ENCODE measurements at places on chromosomes 12 and 14.

- DNase-seq, result no peak
Measured at GRCh38 chr14:68627868-68628604, 164.8 kb downstream of the ZFP36L1 start.

DNA sequence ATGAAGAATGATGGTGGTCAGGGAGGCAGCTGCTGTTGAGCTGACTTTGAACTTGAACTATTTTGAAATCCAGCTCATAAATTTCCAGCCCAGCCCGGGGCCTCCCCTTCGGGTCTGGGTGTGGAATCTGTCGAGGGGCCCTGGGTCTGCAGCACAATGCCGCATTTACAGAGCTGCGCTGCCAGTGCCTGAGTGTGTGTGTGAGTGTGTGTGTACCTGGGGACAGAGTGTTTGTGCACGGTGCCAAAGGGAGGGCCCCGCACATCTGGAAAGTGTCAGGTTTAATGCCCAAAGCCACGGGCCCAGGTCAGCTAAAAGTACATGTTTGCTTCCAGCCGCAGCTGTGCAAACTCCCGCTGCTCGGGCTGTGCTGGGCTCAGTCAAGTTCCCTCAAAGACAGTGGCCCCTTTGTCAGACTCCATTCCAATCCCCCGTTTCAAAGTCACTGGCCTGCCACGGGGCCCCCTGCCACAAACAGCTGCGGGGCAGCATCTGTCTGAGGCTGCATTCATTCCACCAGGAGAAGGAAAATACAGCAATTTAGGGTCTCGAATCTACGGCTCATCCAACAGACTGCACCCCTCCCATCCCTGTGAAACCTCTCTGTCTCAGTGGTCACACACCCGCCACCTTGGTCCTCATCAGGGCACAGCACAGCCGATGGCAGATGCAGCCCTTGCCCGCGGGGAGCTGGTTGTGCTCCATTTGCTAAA, 16.3 kb upstream of the RFLNA start:
- DNase-seq, result no peak

DNA sequence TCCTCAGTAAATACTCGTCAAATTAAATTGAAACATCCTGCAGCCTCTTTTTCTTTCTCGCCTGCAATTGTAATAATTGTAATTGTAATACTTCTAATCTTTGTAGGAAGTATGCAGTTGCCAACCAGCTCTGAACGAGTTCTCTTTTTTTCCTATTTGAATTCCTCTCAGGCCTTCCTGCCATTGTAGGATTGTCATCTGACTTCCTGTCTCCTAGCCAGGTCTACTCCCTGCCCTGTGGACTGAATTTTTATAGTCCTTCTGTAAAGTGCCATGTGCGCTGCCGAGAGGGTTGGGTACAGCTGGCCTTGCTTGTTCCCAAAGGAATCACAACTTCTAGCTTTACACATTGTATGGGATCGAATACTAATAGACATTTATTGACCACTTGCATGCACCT, 183.3 kb downstream of the SSPN start:
- DNase-seq, result no peak

GRCh38 chr12:4051596-4051995, 178.4 kb upstream of the PARP11 start:
- DNase-seq, result no peak

- no peak for DNase-seq
Measured at GRCh38 chr12:13695781-13696180, 285.6 kb downstream of the GRIN2B start.

DNA sequence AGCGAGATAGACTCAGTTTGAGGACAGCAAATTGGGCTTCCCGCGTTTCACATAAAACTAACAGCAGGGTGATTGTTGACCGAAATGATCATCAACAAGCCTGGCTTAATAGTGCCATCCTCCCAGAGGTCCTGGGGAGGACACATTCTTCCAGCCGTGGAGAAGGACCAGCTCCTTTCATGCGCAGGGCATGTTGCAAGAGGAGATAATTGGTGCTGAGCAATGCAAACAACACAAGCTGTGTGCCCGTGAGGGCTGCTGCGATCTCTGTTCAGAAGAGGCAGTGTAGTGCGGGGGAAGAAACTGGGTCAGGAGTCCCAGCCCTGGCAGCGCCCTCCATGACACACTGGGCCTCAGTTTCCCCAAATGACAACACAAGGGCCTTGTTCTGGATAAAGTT, 54.3 kb downstream of the CCDC85C start:
- DNase-seq, result no peak
